ENCODE measurements at places on chromosomes 6 and 20.

GRCh38 chr20:51154708-51155690 lies 132.1 kb upstream of the KCNG1 start:
- DNase-seq = no peak

- peak; percentile 25 for DNase-seq
Measured at GRCh38 chr6:167762259-167762962, 64.3 kb upstream of the AFDN start.

- DNase-seq = no peak
Measured at GRCh38 chr20:9363673-9364072, 150.7 kb upstream of the LAMP5 start.

DNA sequence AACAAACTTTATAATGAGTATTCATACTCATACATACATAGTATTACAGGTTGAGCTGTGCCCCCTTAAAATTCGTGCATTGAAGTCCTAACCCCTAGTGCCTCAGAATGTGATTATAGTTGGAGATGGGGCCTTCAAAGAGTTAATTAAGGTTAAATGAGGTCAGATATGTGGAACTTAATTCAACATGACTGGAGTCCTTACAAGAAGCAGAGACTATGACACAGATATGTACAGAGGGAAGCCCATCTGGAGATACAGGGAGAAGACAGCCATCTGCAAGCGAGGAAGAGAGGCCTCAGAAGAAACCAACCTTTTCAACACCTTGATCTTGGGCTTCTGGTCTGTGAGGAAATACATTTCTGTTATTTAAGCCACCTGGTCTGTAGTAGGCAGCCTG lies 536.1 kb upstream of the AGPAT4 start:
- no peak for DNase-seq

DNA sequence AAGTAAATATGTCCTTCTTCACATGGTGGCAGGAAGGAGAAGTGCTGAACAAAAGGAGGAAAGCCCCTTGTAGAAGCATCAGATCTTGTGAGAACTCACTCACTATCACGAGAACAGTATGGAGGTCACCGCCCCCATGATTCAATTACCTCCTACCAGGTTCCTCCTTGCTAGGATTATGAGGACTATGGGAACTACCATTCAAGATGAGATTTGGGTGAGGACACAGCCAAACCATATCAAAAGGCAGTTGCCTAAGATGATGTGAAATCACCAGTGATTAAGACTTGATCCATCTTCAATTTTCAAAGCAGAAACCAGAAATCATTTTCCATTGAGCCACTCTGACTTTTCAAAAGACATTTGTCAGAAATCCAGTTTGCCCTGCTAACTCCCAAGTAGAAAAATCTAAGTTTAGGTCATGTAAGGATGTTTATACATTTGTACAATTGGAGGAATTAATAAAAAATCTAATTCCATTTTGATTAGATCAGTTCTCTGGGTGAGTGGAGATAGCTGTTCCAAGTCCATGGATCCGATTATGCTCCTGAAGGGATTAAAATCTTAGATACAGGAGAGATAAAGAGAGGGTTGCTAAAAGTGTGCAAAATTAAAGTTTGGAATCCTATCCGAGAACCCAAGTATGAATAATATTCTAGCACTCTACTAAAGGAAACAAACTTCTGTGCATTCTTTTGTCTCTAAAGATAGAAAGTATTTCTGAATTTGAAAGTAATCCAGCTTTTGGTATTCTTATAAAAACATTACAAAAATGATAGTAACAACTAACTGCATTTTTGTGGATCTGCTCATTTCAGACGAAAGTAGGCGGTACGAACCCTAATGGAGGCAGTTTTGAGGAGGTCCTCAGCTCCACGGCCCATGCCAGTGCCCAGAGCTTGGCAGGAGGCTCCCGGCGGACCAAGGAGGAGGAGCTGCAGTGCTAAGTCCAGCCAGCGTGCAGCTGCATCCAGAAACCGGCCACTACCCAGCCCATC lies 39.5 kb downstream of the HDDC2 start:
- DNase-seq = no peak

Measured in head of caudate nucleus (tissue), 42 donors.